ENCODE measurements at places on chromosomes 4 and X.

DNA sequence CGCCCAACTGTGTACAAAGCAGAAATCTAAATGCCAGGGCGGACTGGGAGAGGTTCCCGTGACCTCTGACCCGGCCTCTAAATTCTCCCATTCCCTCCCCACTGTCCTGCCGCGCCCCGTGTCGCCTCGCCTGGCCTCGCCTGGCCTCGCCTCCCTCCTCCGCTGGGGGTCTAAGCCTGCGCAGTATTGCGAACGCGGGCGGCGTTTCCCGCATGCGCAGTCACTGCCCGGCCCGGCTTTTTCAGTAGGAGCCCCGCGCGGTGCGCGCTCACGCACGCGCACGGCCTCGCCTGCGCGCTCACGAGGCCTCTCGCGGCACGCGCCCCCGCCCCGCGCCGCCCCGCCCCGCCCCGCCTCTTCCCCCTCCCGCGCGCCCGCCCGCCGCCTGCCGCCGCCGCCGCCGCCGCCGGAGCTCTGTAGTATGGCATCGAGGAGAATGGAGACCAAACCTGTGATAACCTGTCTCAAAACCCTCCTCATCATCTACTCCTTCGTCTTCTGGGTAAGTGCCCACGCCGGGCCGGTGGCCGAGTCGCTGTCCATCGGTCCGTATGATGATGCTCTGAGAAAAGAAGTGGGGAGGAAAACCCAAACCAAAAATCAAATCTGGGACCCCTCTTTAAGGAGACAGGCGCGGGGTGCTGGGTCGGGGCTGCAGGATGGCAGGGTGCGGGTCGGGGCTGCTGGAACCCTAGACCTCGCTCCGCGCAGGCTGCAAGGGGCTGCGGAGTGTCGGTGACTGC, at the start of gene TSPAN7:
Gene TSPAN7, plus strand, starts transcription at position 417 of the 743 bp plus-strand sequence. Its CDS starts 5 bp downstream, at position 422.
- DNase-seq, result peak; percentile 1

- no peak for DNase-seq
Observed at GRCh38 chr4:81199831-81200230, 15.2 kb downstream of the PRKG2 start.

DNA sequence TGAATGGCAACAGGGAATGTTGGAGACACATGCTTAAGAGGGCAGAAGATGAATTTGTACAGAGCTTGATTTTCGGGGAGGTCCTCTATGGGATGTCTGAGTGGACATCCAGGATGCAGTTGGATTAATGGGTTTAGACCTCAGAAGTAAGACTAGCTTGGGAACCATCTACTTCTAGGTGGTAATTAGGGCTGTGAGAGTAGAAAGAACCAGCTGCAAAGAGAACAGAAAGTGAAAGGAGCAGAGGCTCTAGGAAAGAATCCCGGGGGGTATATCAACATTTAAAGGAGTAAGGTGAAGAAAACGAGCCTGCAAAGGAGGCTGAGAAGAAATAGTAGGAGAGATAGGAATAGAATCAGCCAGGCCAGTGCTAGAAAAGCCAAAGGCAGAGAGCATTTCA, 29.0 kb upstream of the NKRF start:
- DNase-seq, result no peak

DNA sequence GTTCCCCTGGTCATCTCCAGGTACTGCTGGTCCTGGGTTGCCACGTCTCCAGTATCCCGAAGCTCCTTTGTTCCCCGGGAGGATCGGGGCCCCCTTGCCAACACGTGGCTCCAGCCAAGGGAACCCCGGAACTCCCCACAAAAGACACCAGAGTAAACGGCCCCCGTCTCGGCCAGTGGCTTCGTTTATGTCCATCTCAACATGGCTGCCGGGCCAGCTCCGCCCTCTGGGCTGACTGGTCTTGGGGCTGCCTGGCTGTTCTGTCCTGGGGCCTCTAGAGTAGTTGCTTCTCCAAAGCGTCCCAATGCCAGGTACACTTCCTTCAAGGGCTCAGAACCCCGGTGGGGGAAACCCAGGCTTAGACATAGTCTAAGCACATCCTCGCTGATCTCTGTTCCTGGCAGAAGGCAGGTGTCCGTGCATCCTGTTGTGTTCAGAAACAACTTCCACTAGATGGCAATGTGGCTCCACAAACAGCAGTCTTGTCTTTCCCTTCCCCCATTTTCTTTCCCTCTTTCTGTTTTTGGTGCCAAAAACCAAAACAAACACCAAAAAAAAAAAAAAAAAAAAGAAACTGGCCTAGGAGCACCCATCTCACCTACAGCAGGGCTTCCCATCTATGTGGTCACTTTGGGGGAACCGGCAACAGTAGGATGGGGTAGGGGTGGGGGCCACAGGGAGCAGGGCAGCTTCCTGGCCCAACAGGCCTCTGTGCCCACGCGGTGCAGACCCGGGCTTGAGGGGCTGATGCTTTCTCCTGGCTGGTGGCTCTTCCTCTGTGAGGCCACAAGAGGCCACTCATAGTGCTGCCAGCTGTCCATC, 35.3 kb downstream of the NBDY start:
- peak; percentile 47 for DNase-seq

GRCh38 chr4:11622961-11623725, 194.4 kb upstream of the HS3ST1 start:
- DNase-seq, result no peak

DNA sequence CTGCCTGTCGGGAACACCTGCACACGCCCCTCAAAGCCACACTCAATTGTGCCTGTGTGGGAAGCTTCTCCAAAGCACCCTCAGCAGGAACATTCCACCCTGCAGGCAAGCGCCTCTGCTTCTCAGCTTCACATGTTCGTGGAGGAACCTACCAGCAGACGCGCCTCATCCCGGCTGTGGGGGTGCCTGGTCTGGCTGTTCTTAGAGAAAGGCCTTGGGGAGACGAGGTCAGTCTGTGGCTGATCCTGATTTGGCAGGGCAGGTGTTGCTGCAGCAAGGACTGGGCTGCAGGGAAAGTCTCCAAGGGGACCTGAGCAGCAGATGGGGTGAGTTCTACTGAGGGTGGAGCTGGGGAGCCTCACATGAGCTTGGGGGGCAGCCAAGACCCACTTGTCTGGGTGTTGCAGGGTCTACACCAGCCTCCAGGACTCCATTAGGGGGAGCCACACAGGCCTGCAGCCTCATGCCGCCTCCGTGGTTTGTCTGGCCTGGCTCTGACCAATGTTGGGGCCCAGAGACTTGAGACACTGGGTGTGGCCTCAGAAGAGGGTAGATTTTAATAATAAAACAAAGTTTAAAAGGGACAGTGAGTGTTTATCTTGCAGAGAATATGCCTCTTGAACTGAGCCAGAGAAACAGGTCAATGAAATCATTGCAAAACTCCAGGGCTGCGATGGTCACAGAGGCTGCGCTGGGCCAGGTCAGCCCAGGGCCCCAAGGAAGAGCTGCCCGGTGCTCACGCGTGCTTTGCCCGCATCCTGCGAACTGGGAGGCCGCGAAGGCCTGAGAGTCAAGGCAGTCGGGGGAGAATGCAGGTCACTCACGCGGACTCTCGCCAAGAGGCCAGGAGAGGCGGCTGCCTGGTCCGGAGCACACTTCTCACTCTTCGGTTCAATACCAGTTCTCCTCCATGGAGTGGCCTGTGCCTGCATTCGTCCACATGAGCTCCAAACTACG, 21.1 kb downstream of the RNF212 start:
- no peak for DNase-seq

DNA sequence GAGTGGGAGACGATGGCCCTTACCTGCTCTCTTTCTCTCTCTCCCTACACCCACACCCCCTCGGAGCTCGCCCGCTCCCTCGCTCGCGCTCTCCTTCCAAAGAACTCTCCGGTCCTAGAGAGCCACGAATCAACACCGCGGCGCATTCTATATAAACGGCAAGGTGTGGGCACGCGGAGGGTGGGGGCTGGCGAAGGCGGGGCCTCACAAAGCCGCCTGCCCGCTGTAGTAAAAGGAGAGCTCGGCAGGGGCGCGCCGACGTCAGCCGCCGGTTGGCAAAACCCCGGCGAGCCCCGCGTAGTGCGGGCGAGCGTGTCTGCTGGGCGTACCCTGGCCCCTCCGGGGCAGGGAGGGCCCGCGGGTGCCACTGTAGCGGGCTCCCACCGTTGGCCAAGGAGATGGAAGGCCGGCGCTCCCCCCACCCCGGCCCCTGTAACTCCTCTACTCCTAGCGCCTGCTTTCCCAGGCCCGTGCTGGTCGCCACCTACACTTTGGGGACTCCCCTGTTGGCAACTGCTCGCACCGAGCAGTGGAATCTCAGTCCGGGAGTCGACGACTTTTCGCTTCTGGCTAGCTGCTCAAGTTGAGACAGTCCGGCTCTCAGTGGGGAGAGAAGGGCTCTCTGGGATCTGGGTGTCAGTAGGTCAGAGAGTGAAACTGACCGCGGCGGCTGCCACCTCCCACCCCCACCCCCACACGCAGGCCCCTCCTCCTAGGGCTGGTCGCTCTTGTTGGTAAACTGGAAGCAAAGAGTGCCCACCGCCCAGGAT, 325.5 kb upstream of the F9 start:
- no peak for DNase-seq

DNA sequence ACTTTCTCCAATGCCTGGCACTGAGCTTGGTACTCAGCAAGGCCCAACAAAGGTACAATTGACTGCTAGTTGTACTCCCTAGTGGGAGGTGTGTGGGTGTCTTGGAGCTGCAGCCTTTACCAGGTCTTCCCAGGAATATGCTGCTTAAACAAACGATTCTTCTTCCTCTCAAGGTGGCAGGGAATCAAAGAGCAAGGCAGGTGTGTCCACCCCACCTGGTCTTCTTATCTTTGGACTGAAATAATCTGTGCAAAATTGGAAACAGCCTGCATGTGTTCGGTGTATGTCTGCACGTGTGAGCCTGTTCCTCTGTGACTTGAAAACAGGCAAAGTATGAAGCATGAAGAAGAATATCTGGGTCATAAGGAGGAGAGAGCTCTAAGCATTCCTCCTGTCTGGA, 235.3 kb downstream of the PTTG2 start:
- DNase-seq, result no peak

GRCh38 chrX:153686711-153687110, 1.0 kb upstream of the SLC6A8 start:
- no peak for DNase-seq

DNA sequence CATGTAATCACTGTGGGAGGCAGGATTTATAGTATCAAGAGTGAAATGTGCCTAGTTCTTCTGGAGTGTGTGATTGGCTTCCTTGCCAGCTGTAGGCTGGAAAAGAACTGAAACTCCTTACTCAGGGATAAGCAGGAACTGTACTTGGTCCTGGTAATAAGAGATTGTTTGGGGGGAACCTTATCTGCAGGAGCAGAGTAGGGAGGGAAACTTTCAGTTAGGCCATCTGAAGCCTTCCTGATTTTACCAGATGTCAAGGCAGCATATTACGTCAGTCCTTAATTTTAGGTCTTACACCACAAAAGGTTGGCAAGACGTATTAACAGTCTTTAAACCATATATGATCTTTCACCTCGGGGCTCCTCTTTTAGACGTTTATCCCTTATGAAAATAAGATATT, 231.5 kb upstream of the FMR1 start:
- DNase-seq, result no peak

Measured in AG04450 (cell line).